ENCODE measurements at places on chromosomes 6 and 20.

GRCh38 chr6:168450917-168451316, 9.9 kb downstream of the SMOC2 start:
- DNase-seq: no peak

GRCh38 chr20:20368418-20369249, 730 bp downstream of the INSM1 start:
- no peak for DNase-seq

DNA sequence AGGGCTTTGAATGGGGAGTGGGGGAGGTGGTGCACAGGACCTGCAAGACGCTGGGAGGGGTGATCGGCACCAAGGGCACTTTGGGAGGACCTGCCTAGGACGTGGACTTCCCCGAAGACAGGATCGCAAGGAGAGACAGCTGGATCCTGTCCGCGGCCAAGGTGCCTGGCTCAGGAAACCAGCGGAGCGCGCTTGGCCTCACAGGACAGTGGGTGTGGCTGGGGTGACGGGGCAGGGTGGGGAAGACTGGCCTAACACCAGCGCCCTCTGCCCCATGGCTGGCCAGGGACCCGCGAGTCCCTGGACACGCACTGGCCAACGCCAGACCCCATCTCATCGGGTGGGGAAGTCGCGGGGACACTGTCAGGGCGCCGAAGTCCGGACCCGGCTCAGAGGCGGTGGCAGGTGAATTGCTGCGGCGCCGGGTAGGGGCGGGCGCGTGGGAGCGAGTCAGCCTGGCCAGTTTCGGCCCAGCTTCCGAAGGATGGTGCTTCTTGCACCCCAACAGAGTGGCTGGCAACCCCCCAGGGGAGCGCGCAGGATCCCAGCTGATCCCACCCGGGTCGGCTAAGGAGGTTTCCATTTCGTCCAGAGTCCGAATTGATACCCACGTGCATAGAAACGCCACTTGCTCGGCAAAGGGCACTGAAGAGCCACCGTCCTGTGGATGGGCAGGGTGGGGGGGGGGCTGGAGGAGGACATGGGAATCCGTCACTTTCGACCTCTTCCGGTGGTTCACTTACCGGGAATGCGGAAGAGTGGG, 785 bp upstream of the THBD start:
- no peak for DNase-seq

DNA sequence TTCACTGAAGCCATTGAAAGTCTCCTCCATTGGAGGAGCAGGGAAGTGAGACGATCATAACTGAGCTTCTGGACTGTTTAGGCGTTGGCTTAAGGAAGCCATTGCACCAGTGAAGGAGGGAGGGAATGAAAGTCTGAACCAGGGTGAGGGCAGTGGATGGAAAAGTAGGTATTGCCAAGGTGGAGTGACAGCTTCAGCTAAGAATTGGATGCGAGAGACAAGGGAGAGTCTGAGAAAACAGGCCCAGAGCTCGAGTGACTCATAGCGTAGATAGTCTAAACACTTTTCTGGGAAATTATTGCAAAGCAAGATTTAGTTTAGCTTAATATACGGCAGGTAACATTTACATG, 4.5 kb downstream of the DSP start:
- no peak for DNase-seq

DNA sequence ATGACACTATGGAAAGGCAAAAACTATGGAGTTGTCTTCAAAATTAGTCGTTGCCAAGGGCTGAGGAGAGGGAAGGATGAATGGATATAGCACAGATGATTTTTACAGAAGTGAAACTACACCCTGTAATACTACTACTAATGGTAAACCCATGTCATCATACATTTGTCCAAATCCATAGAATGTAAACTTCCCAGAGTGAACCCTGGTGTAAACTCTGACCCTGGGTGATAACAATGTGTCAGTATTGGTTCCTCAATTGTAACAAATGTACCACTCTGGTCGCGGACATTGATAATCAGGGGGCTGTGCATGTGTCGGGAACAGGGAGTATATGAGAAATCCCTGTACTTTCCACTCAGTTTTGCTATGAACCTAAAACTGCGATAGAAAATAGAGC, 72.2 kb downstream of the CNBD2 start:
- no peak for DNase-seq

DNA sequence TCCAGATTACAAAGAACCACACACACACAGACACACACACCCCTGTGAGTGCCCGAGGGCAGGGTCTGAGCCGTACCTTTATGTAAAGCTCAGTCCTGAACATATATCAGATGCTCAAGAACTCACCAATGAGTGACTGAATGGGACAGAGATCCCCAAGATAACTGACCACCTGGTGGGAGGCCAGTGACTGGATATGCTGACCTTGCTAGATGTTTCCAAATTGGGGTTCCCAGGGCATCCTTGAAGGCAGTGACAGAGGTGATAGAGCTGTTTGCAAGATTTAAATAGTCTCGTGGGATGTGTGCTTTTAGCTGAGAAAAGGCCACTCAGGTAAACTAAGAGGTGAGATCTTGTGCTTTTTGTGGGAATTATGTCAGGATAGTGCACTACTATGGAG, 39.3 kb downstream of the KCNK17 start:
- DNase-seq: no peak

- no peak for DNase-seq
Measured at GRCh38 chr6:49406250-49406970, 56.6 kb downstream of the MMUT start.

- DNase-seq: no peak
Measured at GRCh38 chr6:63663147-63663955, 27.7 kb downstream of the PHF3 start.

DNA sequence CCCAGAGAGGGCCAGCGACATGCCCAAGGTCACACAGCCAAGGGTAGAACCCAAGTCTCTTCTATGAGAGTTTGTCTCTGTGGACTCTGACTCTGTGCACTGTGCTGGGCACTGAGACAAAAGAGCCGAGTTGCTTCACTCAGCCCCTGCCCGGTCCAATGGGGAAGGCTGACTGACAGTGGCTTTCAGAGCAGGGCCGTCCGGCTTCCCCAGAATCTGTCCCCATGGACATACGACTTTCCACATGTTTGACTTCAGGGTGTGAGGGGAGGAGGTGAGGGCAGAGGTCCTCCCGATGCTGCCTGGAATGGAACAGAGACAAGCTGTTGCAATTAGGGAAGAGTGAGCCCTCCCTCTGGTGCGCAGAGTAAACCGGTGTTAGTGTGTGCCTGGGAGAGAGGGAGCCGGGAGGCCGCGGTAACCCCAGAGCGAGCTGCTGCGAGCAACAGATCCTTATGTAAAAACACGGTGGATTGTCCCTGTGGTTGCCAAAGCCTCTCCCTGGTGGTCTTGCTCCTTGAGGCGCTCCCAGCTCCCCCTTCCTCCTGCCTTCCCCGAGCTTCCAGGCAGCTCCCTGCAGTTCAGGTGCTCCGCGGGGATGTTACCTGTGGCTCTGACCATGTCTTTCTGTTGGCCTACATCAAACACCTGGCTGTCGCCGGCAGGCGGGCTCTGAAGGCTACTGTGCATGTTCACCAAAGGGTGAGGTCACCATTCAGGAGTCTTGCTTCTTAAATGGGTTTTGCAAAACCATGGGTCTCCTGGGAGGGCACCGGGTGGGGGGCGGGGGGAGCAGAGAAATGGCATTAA, 672 bp downstream of the SIRPA start:
- no peak for DNase-seq

DNA sequence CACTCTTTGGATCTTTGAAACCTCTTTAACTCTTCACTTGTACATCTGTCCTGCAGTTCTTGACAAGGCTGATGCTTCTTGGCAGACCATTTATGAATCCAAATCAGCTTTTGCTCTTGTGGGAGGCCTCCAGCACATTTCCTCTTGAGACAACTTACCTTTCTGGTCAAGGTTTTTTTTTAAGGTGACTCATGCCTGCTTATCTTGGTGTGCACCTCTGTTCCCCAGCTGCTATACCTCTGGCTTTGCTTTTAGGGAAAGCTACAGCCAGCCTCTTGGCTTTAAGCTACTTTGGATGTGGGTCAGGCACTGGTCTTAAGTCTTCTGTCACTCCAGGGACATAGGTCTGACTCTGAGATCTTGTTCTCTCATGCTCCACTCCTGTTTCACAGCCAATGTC, 106.5 kb downstream of the PHF3 start:
- no peak for DNase-seq

DNA sequence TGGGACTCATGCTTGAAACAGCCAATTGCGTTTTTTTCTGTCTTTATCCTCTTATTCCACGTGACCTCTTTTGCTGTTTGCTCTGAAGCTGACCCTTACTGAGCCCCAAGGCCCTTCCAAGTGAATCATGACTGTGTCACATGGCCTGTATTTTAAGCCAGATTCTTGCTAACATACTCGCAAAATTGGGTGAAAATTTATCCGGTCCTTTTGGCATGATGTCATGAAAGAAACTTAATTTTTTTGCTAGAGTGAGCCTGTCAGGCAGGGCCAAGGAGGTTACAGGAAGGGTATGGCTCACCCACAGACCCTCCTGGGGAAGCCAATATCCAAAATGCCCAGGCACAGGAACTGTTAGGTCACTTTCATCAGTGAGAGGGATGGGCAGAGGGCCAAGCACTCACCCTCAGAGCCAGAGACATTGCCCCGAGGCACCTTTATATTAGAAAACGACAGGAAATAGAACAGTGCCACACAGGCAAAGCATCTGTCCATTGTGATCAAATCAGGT, 296.7 kb downstream of the CDH26 start:
- DNase-seq: no peak

DNA sequence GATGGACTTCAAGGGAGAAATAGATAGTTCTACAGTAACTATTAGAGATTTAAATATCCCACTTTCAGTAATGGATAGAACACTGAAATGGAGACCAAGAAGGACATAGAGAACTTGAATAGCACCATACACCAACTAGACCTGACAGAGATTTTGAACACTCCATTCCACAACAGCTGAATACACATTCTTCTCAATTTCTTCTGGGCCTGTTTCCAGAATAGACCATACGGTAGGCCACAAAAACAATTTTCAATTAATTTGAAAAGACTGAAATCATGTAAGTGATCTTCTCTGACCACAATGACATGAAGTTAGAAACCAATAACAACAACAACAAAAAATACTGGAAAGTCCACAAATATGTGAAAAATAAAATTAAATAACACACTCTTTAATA, 979.1 kb upstream of the FLRT3 start:
- DNase-seq: no peak

DNA sequence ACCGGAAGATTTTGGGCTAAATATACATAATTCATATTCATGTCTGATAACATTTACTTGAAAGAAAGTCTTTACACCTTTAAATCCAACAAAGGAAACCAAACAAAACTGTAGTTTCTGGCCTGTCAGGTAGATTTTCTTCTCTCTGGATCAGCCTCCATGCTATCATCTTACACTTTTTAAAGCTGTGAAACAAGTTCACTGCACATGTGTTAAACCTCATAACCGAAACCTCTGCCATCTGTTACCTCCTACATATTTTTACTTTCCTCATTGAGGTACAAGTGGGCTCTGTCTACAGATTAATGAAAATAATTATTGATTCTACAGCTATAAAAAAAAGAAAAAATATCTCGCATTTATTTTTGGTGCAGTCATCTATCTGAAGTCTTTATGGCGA, 149.9 kb downstream of the RALGAPA2 start:
- DNase-seq: no peak

DNA sequence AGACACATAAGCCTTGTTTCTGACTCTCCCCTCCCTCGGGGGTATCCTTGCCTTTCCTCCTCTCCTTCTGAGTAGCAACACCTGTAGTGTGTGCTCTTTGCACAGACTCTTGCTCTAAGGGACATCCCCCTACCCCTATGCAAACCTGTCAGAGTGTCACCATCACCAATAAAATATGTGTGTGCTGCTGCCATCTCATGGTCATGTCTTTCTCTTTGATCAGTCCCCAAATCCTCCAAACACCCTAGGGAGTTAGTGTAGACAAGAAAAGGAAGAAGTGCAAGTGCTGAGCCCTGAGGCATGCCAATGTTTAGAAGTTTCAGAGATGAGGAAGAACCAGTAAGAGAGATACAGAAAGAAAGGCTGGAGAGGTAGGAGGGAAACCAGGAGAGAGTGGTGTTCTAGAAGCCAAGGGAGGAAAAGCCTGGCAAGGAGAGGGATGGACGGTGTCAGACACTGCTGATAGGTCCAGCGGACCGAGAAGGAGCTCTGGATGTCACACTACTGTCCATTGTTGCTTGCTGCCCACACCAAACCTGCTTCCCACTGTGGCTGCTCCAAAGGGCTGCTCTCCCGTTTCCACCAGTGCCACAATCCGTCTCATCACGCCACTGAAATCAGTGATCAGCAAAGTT, 16.4 kb downstream of the TRMT6 start:
- DNase-seq: no peak

GRCh38 chr6:71388856-71389527, 100.4 kb downstream of the OGFRL1 start:
- no peak for DNase-seq

GRCh38 chr6:7954477-7955200, 44.1 kb upstream of the TXNDC5 start:
- no peak for DNase-seq

- DNase-seq: no peak
Measured at GRCh38 chr6:38907264-38907663, 141.3 kb upstream of the GLP1R start.

- DNase-seq: no peak
Measured at GRCh38 chr6:17971128-17972073, 16.0 kb downstream of the KIF13A start.

- no peak for DNase-seq
Measured at GRCh38 chr20:20482453-20482852, 114.5 kb downstream of the INSM1 start.

GRCh38 chr6:150255840-150256239, 113.0 kb upstream of the IYD start:
- DNase-seq: no peak

DNA sequence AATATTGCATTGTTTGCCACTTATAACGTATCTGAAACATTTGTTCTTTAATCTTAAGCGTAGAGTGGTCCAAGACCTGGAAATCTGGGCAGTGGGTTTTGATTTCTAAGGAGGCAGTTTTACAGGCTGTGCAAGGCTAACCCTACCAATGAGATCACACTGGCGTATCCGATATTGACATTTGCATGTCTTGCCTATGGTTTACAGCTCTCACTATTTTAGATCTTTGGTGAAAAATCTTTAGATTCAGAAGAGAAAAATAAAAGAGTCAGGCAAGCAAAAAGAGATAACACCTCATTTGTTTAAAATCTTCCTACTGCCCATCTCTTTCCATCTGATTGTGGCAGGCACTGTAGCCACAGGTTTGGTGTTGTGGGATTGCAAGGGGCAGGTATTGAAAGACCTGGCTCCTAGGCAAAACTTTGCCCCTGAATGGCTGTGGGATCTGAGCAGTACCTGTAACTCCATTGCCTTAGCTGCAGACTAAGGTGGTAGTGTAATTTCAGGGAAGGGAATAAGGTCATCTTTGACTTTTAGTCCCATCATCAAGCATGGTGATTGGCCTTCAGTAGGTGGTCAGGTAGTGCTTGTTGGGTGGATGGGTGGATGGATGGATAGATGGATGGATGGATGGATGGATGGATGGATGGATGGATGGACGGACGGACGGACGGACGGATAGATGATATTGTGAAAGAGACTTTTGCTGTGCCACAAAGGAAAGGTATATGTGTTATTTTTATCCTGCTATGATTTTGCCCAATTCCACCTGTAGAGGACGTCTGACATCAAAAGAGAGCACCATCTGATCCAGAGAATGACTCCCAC, 1.9 kb downstream of the TNFAIP3 start:
- DNase-seq: no peak

- peak; percentile 18 for DNase-seq
Measured at GRCh38 chr20:51574248-51575033, 31.9 kb upstream of the NFATC2 start.
